ENCODE measurements at places on chromosomes 13 and 19.
A peak's percentile ranks its signal among the peaks of the same experiment; 100 is the strongest.

DNA sequence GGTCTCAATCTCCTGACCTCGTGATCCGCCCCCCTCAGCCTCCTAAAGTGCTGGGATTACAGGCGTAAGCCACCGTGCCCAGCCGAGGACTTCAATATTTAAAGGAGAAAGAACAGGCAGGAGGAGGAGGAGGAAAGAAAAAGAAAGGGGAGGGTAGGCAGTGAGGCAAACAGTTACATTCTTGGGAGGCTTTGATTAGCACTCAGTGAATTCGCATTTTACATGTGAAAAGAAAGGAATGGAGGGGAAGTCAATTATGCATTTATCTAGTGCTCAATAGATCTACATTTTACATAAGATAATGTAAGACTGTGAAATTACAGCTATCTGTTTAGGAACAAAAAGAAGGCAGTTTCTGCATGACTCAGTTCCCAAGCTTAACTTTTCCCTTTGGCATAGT is 30.9 kb upstream of the CXCL17 start:
- no peak for DNase-seq

- no peak for DNase-seq
Observed at GRCh38 chr13:46796129-46796514, 839 bp downstream of the ESD start.

DNA sequence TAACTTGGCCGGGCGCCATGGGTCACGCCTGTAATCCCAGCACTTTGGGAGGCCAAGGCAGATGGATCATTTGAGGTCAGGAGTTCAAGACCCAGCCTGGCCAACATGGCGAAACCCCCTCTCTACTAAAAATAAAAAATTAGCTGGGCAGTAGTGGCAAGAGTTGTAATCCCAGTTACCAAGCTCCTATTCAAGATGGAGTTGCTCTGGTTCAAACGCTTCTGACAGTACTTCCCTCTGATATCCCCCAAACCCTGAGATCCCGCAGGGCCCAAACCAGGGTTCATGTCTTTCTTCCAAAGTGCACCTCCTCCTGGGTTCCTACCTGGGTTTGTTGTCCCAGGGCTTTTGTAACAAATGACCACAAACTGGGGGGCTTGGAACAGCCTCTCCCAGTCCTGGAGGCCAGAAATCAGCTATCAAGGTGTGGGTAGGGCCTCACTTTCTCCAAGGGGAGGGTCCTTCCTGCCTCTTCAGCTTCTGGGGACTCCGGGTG is 13.7 kb downstream of the CELF5 start:
- DNase-seq = no peak

- DNase-seq = no peak
Observed at GRCh38 chr19:497491-497868, 1.2 kb downstream of the MADCAM1 start.

DNA sequence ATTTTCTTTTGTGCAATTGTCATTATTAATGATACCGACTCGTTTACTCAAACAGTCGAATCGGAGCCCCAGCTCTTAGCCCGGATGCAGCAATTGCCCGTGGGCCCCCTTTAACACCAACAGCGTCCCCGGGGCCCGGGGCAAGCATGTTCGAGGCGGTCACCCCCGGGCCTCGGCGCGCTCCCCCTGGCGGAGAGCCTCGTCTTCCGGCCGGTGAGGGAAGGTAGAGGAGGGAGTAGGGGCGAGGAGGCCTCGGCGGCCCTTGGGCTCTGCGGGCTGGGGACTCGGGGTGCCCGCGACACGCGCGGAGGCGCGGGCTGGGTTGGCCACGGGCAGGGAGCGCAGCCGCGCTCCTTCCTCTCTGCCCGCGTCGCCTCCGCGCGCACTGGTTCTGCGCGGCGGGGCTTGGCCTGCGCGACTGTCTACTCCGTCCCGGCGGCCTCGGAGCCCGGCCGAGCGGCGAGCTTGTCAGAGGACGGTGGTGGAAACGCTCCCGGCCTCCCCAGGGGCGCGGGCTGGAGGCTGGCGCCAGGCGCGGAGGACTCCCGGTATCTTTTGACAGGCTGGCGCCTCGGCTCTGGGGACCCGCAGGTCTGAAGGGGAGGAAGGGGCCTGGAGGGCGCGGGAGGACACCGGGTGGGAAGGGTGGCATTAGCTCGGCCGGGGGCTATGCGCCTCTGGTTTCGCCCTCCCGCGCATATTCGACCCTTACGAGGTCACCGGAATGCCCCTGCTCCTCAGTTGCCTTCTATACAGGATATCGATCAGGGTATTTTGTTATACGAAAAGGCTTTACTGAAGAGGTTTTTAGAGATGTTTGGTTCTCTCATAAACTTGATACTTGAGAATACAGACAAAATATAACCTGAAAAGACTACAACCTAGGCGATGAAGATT is 1.5 kb downstream of the BIVM start:
- DNase-seq = peak; percentile 77

- no peak for DNase-seq
Observed at GRCh38 chr13:76596216-76596615, 290.0 kb downstream of the KCTD12 start.

DNA sequence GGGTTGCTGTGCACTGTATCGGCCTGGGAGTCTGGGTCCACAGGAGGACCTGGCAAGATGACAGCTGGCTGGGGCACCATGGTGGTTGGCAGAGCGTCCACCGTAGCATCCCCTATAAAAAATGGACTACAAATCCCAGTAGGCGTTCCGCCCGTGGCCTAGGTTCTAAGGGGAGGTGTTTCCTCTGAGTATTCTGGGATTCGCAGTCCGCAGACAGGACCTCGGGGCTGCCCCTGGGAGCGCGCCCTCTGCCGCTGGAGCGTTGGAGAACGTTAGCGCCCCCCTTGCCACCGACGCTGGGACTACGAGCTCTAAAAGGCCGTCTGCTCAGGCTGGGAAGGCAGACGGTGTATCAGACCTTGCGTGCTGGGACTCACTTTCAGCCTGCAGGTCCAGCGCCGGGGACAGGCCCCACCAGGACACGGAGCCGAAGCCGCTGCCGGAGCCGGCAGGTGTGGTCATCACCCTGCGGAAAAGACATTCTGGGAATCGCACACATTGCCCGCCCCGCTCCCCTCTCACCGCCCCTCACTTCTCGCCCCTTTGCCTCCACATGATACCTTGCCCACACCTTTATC is 372 bp downstream of the DNAAF3 start:
- DNase-seq = peak; percentile 45

- no peak for DNase-seq
Observed at GRCh38 chr19:16135430-16136127, 7.9 kb upstream of the HSH2D start.

DNA sequence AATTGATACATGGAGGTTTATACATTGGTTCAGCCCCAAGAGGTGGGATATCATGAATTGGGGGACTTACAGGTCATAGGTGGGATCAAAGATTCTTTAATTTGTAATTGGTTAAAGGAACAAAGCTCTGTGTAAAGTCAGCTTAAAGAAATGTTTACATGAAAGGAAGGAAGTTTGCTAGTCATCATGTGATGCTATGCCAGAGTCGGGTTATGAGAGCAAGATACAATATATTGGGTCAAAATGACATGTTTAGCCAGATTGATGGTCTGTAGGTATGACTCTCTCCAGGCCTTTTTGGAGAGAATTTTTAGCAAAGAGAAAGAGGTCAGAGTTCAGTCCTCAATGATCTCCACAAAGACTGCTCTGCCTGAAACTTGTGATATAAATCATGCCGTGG is 5.3 kb upstream of the CYSLTR2 start:
- no peak for DNase-seq

GRCh38 chr13:110042253-110042950 is 256.0 kb upstream of the IRS2 start:
- no peak for DNase-seq

DNA sequence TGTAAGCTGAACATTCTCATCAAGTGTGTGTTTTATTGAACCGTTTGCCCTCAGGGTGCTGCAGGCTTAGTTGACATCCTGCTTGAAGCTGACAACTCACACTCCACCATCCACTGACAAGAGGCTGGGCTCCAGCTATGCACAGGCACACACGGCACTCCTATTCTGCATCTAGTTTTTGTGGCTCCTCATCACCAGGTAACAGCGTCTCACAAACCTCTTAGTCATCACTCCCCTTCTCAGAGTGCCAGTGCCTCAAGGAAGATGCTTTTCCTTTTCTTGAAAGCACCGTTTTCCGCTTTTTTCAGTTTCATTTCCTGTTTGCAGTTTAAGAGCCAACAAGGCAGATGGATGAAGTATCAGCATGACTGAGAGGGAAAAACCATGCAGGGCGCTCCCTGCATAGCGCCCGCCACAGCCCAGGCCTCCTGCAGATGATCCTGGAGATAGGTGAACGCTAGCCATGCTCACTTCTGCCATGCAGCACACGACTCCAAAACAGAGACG is 491.2 kb downstream of the COG6 start:
- no peak for DNase-seq

- DNase-seq = no peak
Observed at GRCh38 chr19:16034958-16035560, 41.2 kb upstream of the TPM4 start.

DNA sequence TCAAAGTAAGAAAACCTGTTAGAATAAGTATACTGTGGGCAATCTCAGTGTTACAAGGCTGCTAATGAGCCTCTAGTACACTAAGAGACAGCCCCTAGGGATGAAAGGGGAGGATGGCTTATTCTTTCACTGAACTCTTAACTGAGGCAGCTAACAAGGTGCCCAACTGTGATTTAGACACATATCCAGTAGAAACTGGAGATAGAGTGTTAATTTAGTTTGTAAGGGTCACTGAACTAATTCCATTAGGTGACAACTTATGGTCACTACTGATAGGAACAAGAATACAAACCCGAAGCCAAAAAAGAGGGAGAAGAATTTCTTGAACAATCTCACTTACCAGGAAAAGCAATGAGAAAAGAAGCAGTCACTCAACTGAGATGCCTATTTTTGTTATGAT is 1010.6 kb downstream of the PCDH9 start:
- no peak for DNase-seq

DNA sequence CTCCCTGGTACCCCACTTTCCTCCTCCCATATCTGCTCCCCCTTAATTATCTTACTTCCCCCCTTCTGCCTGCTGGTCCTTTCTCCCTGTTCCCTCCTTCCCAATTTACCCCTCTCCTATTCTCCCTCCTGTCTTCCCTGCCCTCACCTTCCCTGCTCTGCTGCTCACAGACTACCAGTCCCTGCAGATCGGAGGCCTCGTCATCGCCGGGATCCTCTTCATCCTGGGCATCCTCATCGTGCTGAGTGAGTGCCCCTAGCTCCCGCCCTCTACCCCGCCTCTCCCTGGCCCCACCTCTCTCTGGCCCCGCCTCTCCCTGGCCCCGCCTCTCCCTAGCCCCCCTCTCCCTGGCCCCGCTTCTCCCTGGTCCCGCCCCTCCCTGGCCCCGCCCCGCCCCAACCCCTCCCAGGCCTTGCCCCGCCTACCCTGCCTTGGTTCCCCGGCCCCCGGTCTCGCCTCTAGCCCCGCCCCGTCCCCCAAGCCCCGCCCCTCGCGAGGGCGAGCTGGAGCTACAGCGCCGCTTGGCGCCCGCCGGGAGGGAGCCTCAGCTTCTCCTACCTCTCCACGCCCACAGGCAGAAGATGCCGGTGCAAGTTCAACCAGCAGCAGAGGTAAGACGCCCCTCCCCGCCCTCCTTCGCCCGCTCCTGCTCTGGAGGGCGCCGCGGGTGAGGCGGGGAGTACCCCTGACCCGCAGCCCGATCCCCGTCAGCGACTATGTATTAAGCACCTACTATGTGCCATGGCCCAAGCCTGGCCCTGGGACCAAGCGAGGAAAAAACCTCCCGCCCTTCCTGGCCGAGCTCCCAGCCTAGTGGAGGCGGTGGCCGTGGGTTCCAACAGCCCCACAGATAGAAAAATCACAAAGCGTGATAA is 1.9 kb upstream of the FXYD7 start:
- peak; percentile 86 for DNase-seq

DNA sequence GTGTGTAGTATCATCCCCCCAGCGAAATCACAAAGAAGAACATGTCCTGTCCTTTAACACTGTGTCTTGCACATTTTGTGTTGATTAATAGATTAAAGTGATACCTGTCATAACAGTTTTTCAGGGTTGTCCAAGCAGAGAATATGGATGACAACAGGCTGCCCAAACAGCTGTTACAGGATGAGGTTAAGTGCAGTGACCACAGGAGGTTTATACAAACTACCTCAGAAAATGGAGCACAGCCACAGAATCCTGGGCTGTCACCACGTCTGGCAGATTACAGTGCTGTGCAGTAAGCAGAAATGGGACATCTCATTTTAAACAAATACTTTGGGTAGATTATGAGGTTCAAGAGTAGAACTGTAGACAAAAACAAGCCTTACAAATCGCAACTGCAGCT is 575.6 kb downstream of the DCT start:
- DNase-seq = no peak

GRCh38 chr19:11100049-11100448 is 10.8 kb downstream of the LDLR start:
- no peak for DNase-seq

DNA sequence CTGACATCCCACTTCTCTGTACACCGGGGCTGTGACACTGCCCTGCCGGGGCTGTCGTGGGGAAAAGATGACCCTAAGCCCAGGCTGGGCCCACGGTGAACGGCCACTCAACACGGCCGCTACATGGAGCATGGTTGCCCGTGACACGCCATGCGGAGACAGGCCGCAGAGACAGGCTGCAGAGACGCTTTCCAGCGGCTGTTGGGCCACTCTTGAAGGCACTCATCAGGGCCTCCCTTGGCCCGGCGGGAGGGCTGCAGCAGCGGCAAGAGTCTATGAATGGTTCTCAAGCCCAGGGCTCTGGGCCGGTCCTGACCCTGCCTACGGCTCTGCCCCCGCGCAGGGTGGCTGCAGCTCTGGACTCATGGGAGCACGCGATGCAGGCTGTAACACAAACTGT is 22.1 kb downstream of the ADPRHL1 start:
- DNase-seq = no peak

GRCh38 chr13:25827831-25828465 is 223.9 kb downstream of the SHISA2 start:
- DNase-seq = no peak

DNA sequence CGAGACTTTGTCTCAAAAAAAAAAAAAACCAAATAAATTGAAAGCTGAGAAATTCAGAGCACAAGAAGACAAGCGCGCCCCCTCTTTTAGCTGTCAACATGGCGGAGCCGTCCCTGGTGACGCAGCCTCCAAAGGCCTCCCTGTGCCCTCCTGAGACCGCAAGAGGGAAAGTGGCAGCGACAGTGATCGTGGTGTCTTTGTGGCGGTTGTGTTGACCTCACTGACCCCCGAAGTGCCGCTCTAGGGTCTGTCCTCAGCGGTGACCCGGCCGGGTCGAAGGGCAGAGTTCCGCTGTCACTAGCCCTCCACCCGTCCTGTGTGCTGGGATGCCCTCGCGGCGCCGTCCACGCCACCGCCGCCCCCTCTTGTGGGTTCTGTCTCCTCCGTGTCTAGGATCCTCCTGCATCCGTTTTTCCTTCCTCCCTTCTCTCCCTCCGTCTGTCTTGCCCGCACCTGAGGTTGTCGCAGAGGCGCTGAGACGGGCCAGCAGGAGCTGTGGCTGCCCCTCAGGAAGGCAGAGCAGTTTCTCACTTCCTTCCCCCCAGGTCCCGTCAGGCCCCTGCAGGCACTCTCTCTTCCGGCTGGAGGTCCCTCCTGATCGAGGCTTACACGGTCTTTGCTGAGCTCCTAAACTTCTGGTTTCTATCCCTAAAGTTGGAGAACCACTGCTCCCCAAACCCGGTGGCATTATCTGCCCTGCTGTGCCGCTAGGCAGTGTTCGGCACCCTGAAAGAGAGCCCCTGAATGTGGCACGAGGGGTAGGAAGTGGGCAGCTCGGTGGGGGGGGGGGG is 7.2 kb downstream of the UHRF1 start:
- no peak for DNase-seq

Measured in inflammatory macrophage treated with lipopolysaccharide for 1 hour (primary cell).